ENCODE measurements at places on chromosomes 2 and 18.

- ATAC-seq: no peak
Observed at GRCh38 chr18:38884050-38884449, 1318.5 kb upstream of the CELF4 start.

- ATAC-seq: no peak
Observed at GRCh38 chr2:138741851-138742250, 38.3 kb downstream of the NXPH2 start.

DNA sequence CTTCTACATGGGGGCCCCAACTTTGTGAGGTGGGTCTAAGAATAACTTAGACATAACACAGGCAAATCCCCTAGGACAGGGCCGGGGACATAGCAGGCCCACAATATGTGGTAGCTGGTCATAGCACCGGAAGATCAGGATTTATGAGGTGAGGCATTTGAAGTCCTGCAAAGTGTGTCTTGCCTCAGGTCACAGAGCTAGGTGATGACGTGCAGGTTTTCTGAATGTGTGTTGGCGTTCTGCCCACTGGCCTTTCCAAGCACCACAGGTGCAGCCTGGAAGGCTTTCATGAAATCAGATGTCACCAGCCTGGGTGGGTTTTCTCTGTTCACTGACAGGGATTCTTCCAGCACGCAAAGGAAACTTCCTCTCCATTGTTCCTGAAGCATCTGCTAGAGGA, 119.1 kb downstream of the LRATD1 start:
- ATAC-seq: no peak

DNA sequence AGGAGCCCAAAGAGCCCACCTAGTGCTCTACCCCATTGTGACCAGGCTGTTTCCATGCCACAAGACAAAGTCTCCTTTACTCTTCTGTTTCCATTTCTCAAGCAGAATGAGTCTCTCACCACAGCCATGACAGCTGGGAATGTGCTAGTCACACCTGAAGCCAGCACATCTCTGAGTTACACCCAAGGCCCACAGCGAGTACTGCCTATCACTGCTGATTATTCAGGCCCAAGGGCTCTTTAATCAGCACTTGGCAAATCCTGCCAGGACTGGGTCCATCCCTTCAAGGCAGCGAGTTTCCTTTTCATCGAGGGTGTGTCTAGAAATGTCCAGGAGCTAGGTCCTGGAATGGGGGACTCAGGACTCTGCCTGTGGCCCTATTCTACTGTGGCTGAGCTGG, 14.6 kb upstream of the PPP1R1C start:
- no peak for ATAC-seq

GRCh38 chr2:179470089-179470488, 205.5 kb upstream of the SESTD1 start:
- ATAC-seq: no peak

DNA sequence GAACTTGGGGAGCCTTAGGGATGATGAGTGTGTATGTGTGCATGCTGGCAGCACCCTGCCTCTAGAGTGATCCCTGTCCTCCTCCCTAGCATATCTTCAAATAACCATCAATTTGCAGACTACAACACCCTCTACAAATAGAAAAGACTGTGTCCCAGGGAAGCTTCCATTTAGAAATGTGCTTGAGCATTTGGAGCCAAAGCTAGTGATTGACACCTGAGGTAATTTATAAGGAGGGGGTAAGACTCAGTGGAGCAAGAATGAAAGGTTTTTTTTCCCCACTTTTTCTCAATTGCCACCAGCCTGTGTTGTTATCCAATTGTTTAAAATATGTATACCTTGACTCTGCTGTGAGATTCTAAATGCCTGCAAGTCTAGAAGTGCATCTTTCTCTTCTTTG, 286.0 kb upstream of the SLC14A2 start:
- no peak for ATAC-seq

GRCh38 chr2:168350380-168350779, 103.0 kb upstream of the STK39 start:
- ATAC-seq: no peak

DNA sequence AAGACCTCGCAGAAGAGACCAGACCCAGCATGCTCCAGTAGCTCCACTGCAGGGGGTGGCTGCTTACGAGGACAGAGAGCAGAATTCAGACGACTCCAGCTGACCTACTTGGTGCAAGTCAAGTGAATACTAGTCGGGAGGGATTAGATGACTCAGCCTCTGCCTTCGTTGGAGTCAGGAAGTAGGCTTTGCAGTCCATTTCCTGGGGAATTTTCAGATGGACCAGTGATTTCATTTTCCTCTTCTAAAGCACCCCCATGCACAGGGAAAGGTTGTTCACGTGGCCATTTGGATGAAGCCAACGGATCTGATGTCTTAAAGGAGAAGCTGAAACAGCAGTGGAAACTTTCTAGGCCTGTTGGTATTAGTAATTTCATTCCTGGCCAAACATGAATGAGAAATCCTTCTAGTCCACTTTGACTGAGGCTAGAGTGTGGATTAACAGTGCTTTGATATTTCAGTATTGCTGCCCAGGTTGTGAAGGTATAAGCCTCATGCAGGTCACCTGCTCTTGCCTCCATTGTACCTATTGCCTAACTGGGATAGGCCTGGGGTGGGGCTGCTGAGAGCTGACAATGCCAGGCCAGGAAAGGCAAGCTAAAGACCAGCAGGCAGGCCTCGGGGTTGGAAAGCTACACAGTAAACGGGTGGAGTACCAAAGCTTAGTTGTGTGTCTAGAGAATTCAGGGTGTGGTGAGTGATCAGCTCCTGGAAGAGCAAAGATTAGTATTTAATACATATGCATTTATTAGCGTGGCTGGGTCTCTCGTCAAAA, 117.6 kb upstream of the FOSL2 start:
- ATAC-seq: no peak

GRCh38 chr2:132462236-132462635, 45.6 kb downstream of the GPR39 start:
- ATAC-seq: no peak

- ATAC-seq: no peak
Observed at GRCh38 chr18:51666763-51667191, 469.3 kb upstream of the MEX3C start.

DNA sequence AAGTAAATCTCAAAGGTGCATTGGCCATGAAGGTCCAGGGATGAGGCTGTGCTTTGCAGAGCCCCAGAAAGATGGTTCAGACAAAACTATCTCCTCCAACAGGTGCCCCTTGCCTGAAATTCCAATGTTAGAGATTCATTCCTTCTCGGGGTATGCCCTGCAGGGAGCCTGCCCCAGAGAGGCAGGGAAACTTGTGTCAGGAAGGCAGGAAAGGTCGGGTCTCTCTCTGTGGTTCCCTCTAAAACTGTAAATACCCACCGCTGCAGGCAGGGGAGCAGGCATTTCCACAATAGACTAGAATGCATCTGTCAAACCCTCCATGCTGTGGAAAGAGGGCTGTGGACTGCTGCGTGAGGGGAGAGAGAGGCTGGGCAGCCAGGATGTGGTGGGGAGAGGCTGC, 207.8 kb upstream of the SMAD2 start:
- ATAC-seq: no peak

DNA sequence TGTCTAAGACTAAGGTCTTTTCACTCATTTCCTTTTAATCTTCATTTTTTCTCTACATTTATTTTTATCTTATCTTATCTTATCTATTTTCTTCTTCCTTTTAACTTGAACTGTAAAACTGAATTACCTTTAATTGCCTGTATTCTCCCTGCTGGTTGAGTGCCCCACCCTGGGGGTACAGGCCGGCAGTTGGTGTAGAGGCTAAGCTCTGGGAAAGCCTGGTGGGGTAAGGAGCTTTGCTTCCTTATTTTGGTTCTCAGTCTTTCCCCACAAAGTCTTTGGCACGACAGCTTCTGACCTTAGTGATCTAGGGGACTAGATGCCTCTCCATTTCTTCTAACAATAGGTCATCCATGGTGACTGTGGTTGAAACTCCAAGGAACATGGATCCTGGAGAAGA, 26.8 kb upstream of the HAAO start:
- no peak for ATAC-seq

Measured in activated CD4-positive, CD25-positive, alpha-beta regulatory T cell treated with anti-CD3 and anti-CD28 coated beads, Interleukin-2, amount 50 U/mL, for 24 hours (primary cell).